CD8-positive, alpha-beta memory T cell (primary cell): ENCODE measurements at places on chromosomes 2 and 18.

- no peak overlapping the region for H3K4me3 ChIP-seq
- no peaks in the 10 kb centered on the region for H3K27me3 ChIP-seq
- H3K4me1 ChIP-seq, result no peaks in the 10 kb centered on the region
- H3K27ac ChIP-seq, result no peak overlapping the region
Observed at GRCh38 chr2:71102981-71103681, 26.9 kb downstream of the MCEE start.

DNA sequence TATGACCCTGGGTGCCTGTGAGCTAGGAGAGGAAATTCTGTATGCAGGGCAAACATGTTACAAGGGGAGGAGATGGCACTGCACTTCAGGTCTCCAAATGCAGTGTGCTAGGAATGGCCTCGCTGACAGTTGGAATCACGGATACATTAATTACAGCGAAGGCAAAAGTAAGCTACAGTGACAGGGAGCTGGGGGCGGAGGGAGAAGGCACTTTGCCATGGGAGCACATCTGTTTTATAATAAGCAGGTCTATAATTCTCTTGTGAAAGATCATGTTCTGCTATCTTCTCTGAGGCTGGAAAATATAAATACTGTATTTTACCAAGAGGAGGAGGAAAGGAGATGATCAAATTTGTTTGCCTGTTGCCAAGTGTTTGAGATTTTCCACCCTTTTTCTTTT is 56.3 kb upstream of the FZD5 start:
- H3K27ac ChIP-seq, result no peak overlapping the region
- H3K4me1 ChIP-seq, result no peaks in the 10 kb centered on the region
- DNase-seq, result no peak
- H3K36me3 ChIP-seq, result no peaks in the 10 kb centered on the region
- H3K27me3 ChIP-seq, result no peaks in the 10 kb centered on the region

- H3K27ac ChIP-seq, result no peak overlapping the region
- no peak for DNase-seq
- H3K36me3 ChIP-seq, result no peaks in the 10 kb centered on the region
- no peaks in the 10 kb centered on the region for H3K4me1 ChIP-seq
Observed at GRCh38 chr18:53268455-53268854, 928.5 kb downstream of the DCC start.

DNA sequence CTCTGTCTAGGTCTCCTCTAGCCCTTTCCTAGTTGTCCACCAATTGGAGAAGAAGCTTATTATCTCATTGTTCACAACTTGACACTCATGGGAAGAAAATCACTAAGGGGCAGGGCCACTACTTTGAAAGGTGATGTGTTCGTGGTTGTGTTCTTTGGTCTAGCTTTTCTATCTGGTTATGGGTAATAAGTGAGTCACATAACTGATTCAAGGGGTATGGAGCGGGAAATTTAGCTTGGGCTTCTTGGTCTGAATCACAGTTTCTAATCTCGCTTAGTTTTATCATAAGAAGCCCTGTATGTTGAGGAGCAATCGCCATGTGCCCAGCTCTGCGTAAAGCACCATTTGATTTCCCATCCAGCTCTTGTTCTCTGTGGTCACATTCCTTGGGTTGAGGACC is 18.7 kb upstream of the DYTN start:
- no peak overlapping the region for H3K27ac ChIP-seq
- no peaks in the 10 kb centered on the region for H3K4me1 ChIP-seq
- H3K4me3 ChIP-seq, result no peak overlapping the region
- no peaks in the 10 kb centered on the region for H3K36me3 ChIP-seq
- DNase-seq, result no peak
- H3K27me3 ChIP-seq, result no peaks in the 10 kb centered on the region

DNA sequence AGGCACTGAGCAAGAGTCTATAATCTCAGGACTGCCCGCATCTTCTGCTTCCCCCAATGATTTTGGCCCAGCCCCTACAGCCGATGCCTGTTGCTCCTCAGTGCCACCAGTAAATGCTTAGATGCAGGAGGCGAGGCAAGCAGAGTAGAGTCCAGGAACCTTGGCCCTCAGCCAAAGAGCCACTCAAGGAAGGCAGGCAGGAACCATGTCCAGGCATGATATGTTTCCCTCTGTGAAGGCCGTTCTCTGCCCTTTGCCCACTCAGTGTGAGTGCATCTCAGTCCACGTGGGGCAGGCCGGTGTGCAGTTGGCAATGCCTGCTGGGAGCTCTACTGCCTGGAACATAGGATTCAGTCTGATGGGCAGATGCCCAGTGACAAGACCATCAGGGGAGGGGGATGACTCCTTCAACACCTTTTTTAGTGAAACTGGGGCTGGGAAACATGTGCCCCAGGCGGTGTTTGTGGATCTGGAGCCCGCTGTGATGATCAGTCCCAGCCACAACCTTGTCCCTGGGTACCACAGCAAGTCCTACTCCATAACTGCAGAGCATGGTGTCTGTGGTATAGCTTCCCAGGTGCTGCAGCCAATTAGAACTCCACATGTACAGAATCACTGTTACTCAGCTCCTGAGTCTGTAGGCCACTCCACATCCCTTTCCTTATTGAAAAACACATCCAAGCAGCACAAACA is 9.7 kb upstream of the DNAJB2 start:
- no peaks in the 10 kb centered on the region for H3K27me3 ChIP-seq
- DNase-seq, result no peak
- no peak overlapping the region for H3K4me3 ChIP-seq
- no peaks in the 10 kb centered on the region for H3K36me3 ChIP-seq

GRCh38 chr2:126372406-126372805 is 283.6 kb upstream of the GYPC start:
- no peaks in the 10 kb centered on the region for H3K36me3 ChIP-seq
- DNase-seq, result no peak
- no peaks in the 10 kb centered on the region for H3K27me3 ChIP-seq
- no peak overlapping the region for H3K4me3 ChIP-seq

- no peak for DNase-seq
- H3K36me3 ChIP-seq, result no peaks in the 10 kb centered on the region
- no peak overlapping the region for H3K4me3 ChIP-seq
- H3K27ac ChIP-seq, result no peak overlapping the region
- no peaks in the 10 kb centered on the region for H3K27me3 ChIP-seq
- H3K4me1 ChIP-seq, result no peaks in the 10 kb centered on the region
Observed at GRCh38 chr2:181810823-181811695, 80.5 kb upstream of the ITPRID2 start.

- no peak overlapping the region for H3K27ac ChIP-seq
- H3K4me1 ChIP-seq, result no peaks in the 10 kb centered on the region
- DNase-seq, result no peak
- no peaks in the 10 kb centered on the region for H3K36me3 ChIP-seq
Observed at GRCh38 chr2:221693365-221693764, 121.3 kb upstream of the EPHA4 start.

DNA sequence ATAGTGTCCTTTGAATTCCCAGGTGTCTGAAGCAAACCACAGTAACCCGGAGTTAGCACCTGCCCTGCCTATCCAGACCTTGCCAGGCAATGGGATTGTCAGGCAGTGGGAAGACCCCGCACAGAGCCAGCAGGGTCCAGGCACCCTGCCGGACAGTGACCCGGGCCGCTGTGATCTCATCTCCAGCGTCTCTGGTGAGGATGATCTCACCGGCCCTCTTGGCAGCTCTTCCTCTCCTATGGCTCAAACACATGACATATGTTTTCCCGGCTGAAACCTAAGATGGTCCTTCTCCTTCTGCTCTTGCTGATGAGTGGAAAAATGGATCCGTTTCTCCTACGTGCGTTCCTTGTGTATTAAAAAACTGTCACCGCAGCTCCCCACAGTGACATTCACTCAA is 75.1 kb downstream of the ACOXL start:
- DNase-seq, result no peak
- H3K4me3 ChIP-seq, result no peak overlapping the region
- no peak overlapping the region for H3K27ac ChIP-seq
- peaks cover 4% of the 10 kb centered on the region for H3K4me1 ChIP-seq

DNA sequence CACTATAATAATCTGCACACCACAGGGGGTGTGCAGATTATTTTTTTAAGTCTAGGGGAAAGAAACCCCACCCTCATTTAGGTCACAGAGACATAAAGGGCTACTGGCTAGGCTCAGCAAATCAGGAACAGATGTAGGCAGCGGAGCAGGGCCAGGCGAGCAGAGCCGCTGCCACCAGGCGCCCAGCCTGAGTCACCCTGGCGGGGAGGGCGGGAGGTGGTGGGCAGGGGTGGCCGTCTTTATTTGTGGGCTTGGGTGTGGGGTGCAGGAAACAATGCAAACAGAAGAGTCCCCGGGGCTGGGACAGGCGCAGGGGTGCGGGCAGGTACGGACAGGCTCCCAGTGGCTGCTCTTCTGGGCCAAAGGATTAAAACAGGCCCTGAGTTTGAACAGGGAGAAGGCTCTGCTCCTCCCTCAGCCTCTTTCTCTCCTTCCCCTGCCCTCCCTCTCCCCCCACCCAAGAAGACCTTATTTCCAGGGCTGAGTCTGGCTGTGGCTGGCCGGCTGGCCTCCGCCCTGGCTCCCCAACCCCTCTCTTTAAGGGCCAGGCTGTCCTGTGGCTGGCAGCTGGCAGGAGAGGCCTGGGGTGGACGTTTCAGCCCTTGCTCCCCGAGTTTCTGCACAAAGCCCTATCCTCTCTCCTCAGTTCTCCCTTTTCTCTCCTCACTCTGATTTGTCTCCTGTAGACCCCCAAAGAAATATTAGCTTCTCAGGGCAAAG is 142.9 kb upstream of the SMAD2 start:
- H3K36me3 ChIP-seq, result no peaks in the 10 kb centered on the region
- no peaks in the 10 kb centered on the region for H3K27me3 ChIP-seq
- H3K4me3 ChIP-seq, result no peak overlapping the region
- no peak for DNase-seq

DNA sequence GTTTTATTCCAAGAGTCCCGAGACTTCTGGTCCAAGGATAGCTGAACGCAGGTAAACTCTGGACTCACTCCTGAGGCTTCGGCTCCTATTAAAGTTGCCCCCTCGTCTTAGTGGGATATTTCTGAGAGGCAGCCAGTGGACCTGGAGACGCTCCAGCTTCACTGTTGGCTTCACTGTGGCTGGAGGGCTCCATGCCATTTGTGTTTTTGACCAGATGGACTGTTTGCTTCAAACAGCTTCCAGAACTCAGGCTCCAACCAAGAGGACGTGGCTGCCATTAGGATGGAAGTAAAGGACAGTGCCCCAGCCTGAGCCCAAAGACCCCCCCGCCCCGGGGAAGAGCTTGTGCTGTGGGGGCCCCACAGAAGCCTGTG is 94.4 kb upstream of the LDAH start:
- DNase-seq, result no peak
- peaks cover 4% of the 10 kb centered on the region for H3K27me3 ChIP-seq
- H3K27ac ChIP-seq, result no peak overlapping the region
- no peaks in the 10 kb centered on the region for H3K4me1 ChIP-seq
- H3K4me3 ChIP-seq, result no peak overlapping the region
- H3K36me3 ChIP-seq, result no peaks in the 10 kb centered on the region

GRCh38 chr2:116747103-116747502 is 1067.4 kb upstream of the DDX18 start:
- H3K4me1 ChIP-seq, result no peaks in the 10 kb centered on the region
- no peaks in the 10 kb centered on the region for H3K27me3 ChIP-seq
- DNase-seq, result no peak
- H3K4me3 ChIP-seq, result no peak overlapping the region
- H3K36me3 ChIP-seq, result no peaks in the 10 kb centered on the region

GRCh38 chr2:403682-404081 is 115.8 kb upstream of the ALKAL2 start:
- no peaks in the 10 kb centered on the region for H3K4me1 ChIP-seq
- no peaks in the 10 kb centered on the region for H3K36me3 ChIP-seq
- H3K4me3 ChIP-seq, result no peak overlapping the region
- DNase-seq, result no peak
- no peaks in the 10 kb centered on the region for H3K27me3 ChIP-seq

GRCh38 chr2:163324677-163325076 is 411.1 kb downstream of the FIGN start:
- DNase-seq, result no peak
- H3K4me3 ChIP-seq, result no peak overlapping the region
- no peaks in the 10 kb centered on the region for H3K4me1 ChIP-seq
- H3K36me3 ChIP-seq, result no peaks in the 10 kb centered on the region
- no peaks in the 10 kb centered on the region for H3K27me3 ChIP-seq
- no peak overlapping the region for H3K27ac ChIP-seq

- H3K27ac ChIP-seq, result no peak overlapping the region
- no peak for DNase-seq
- no peaks in the 10 kb centered on the region for H3K36me3 ChIP-seq
- no peaks in the 10 kb centered on the region for H3K27me3 ChIP-seq
Observed at GRCh38 chr2:179701524-179702110, 159.8 kb downstream of the ZNF385B start.

DNA sequence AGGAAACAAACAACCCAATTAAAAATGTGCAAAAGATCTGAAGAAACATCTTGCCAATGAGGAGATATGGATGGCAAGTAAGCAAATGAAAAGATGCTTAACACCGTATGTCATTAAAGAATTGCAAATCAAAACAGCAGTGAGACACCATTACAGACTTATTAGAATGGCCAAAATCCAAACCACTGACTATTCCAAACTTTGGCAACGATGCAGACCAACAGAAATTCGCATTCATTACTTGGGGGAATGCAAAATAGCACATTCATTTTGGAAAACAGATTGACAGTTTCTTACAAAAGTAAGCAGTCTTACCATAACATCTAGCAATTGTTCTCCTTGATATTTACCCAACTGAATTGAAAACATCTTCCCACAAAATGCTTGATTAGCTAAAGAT is 1118.7 kb downstream of the SUCLG1 start:
- H3K4me3 ChIP-seq, result no peak overlapping the region
- H3K36me3 ChIP-seq, result no peaks in the 10 kb centered on the region
- H3K4me1 ChIP-seq, result no peaks in the 10 kb centered on the region
- no peak overlapping the region for H3K27ac ChIP-seq
- no peak for DNase-seq

DNA sequence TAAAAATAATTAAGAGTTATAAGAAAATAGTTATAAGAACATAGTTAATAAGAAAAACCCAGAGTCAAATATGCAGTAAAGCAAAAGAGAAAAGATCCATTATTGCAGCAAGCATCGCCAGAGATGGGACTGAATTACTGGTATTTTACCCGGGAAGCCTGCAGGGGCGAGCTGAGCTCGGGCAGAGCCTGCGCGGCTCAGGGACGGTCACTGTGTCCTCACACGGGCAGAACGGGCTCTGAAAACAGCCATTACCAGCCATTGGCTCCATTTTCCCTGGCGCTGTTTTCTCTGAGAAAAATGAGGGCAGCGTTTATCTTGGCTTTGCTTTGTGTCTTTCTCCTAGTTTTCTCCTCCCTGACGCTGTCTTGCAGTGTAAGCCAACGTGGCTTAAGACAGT is 95.3 kb upstream of the ALKAL2 start:
- DNase-seq, result no peak
- no peaks in the 10 kb centered on the region for H3K4me1 ChIP-seq
- no peaks in the 10 kb centered on the region for H3K36me3 ChIP-seq

- H3K4me1 ChIP-seq, result no peaks in the 10 kb centered on the region
- no peak for DNase-seq
Observed at GRCh38 chr2:222919841-222920526, 59.1 kb downstream of the ACSL3 start.

DNA sequence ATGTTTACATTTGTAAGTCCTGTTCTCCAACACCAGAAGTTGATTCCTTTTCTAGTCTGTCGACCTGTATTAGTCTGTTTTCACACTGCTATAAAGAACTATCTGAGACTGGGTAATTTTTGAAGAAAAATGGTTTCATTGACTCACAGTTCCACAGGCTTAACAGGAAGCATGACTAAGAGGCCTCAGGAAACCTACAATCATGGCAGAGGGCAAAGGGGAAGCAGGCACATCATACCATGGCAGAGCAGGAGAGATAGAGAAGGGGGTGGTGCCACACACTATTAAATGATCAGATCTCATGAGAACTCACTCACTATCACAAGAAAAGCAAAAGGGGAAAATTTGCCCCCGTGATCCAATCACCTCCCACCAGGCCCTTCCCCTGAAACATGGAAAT is 112.8 kb upstream of the MAP3K20 start:
- no peak for DNase-seq
- H3K4me1 ChIP-seq, result no peaks in the 10 kb centered on the region
- no peaks in the 10 kb centered on the region for H3K36me3 ChIP-seq
- no peaks in the 10 kb centered on the region for H3K27me3 ChIP-seq
- H3K27ac ChIP-seq, result no peak overlapping the region
